T1000 (cell line): ENCODE measurements at places on chromosomes 2 and 18.

DNA sequence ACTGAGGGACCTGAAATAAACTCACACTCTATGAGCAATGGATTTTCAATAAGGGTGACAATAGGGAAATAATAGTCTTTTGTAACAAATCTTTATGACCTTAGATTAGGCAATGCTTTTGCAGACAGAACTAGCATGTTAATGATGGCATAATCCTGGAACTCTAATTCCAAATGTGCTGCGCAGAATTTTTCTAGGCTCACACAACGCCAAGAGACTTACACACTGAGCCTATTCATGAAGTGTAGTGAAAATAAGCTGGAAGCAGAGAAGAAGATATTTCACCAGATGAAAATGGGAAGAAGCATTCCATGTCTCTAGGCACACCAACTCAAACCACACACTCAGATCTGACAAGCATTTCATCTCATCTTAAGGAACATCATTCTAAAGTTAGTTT, 178.5 kb downstream of the L3MBTL4 start:
- no peak for DNase-seq

GRCh38 chr2:128622371-128622770, 303.7 kb upstream of the HS6ST1 start:
- DNase-seq, result no peak

- no peak for DNase-seq
Observed at GRCh38 chr2:209960676-209961630, 41.5 kb upstream of the RPE start.

DNA sequence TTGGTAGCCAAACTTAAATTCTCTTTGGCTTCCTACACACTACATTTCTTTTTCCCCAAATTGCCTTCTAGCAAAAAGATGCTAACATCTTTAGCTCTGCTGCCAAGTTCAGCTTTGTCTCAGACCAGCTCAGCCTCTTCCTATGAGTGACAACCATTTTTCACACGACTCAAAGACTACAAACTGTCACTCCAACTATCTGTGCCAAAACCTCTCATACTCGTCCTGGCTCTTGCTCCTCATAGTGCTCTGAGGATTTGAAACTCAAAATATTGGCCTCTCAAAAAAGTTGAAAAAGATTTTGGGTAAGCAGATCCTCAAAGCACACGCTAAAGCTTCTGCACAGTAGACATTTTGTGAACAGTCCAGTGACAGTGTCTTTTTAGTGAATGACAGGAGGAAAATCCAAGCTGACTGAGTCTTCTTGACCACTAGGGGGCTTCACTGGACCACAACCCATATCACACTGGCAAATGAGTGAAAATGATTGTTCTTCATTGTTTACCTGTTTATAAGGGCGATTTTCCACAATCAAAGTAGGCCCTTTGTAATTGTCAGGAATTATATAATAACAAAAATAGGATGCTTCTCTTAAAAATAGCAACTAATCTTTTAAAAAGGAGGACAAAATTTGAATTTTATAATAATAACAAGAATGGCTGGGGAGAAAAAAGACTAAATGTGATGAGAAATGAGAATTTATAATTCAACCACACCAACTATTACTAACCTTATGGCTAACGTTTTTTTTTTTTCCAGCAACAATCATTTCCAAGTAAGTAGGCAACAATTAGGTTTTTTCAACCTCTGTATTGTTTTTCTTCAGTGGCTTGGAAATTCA, 85.5 kb upstream of the PGAP1 start:
- DNase-seq, result no peak

DNA sequence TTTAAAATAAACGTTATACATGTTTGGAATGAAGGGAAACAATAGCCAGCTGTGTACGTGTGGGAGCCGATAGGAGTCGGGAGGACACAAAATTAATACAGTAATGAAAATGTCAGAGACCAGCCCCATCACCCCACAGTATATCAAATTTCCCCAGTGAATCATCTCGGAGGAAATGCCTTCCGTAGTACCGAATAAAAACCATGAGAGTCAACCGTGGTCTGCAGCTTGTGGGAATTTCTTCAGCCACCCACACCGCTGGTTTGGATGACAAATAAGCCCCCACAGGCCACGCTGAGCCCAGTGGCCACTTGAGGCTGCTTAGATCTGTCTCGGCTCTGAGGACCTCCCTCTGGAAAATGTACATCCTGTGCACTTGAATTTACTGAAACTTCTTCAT, 133.7 kb downstream of the COL6A3 start:
- DNase-seq, result peak; percentile 57

DNA sequence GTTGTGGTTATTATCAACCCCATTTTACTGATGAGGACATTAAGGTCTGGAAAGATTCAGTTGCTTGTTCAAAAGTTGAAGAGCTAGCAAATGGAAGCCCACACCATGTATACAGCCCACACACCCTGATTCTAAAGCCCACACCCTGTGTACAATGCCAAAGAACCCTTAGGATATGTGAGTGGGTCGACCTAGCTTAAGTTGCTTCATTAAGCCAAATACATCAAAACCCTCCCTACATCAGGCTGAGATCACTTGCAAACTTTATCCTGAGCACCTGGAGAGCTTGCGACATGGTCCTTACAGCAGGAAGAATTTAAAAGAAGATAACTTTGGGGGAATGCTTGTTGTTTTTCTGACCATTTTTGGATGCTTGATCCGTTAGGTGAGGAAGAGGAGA, 435 bp upstream of the ARHGAP25 start:
- no peak for DNase-seq

- DNase-seq, result no peak
Observed at GRCh38 chr2:184769023-184769422, 170.7 kb downstream of the ZNF804A start.

DNA sequence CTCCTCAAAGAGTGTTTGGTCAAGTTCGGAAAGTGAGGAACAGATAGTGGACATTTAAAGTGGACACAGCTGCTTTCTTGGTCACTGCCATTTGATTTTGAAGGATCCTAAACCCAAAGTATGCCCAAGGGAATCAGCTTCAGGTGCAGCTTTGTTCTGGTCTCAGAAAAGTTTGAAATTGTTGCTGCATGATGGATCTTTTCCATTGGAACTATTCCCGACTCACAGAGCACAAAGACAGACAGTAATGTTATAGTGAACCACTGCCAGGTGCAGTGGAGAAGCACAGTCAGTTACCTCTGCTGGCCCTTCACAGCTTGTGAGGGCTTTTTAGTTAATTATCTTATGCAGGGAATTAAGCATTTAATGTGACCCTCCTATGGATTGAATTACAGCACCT, 301.7 kb downstream of the PHLPP1 start:
- no peak for DNase-seq

DNA sequence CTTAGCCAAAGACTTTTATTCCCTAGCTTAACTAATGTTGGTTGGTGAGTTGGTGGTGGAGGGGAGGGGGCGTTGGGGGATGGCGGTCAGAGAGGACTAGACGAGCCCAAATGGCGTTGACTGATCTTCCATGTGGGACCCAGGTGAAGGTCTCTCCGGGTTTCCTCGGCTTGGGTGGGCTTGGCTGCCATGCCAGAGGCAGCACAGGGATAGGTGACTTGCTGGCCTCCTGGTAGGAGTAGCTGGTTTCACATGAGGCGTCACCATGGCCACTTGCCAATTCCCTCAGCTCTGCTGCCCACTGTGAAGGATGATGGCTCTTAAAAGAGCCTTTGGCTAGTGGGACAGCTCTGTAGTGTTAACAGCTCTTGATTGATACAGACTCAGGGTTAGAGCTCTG, 1337.0 kb upstream of the FAM98A start:
- DNase-seq, result no peak

DNA sequence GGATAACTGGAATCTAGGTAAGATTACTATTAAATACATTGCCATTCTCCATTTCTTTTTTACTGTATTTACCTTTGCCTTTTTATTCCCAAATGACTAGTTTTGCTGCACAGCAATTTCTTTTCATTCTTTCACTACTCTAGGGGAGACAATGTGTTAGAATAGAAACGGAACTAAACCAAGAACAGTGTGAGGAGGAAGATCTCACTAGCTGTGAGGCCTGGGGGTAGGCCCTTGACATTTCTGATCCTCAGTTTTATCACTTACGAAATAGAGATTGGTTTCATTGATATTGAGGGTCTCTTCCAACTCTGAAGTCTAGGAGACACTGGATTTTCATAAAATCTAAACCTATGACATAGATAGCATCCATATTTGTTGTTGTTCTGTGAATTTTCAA, 191.1 kb downstream of the IKZF2 start:
- no peak for DNase-seq

DNA sequence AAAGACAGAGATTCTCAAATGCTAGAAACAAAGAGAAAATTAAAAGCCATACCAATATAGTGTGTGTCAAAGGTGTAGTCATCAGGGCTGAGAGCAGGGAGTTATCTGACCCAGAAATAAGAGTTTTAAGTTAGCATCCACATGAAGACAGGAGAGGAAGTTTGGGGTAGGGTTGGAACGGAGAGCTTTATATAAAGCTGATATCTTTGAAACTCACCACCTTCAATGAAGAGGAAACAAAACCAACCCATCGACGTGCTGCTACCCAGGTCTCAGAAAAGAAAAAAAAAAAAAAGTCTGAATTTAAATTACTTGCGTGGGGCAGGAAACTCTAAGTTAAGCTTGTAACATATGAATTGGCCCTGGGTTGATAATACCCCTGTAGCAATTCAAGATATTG, 42.4 kb downstream of the ARL4C start:
- no peak for DNase-seq

GRCh38 chr2:20656561-20656960, 5.7 kb upstream of the HS1BP3 start:
- DNase-seq, result no peak

- DNase-seq, result no peak
Observed at GRCh38 chr2:84115173-84115857, 343.8 kb downstream of the SUCLG1 start.

- DNase-seq, result no peak
Observed at GRCh38 chr18:40413160-40413559, 1541.9 kb upstream of the PIK3C3 start.

GRCh38 chr2:173346035-173346434, 8.6 kb upstream of the CDCA7 start:
- no peak for DNase-seq

- DNase-seq, result no peak
Observed at GRCh38 chr2:217555081-217555876, 447.5 kb downstream of the TNS1 start.

- no peak for DNase-seq
Observed at GRCh38 chr2:12759248-12759647, 42.5 kb downstream of the TRIB2 start.

GRCh38 chr18:65975536-65975935, 224.7 kb downstream of the CDH7 start:
- DNase-seq, result no peak

- DNase-seq, result peak; percentile 66
Observed at GRCh38 chr2:9251154-9252001, 44.8 kb downstream of the ASAP2 start.

- no peak for DNase-seq
Observed at GRCh38 chr2:86615596-86615995, 8.1 kb downstream of the RNF103 start.

GRCh38 chr2:206084439-206084869, 1.5 kb downstream of the INO80D start:
- DNase-seq, result peak; percentile 25

GRCh38 chr2:141889788-141890187, 241.0 kb downstream of the LRP1B start:
- no peak for DNase-seq

DNA sequence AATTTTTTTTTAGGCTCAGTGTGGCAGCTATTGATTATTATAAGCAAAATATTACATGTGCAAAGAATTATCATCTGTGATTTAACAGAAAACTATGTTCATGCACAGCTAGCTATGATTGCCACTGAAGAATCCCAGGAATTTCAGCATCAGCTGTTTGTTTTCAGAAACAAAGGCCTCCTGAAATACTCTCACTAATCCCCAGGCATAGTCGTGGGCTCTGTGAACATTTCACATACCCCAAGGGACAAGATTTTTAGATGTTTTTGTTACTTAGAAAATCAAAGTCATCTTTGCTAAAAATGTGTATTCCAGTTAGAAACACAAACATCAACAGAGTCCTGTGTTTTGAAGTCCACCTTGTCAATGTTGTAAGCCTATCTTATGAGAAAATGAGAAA, 156.1 kb downstream of the MYO1B start:
- no peak for DNase-seq

GRCh38 chr2:207768866-207769596, 675 bp downstream of the FZD5 start:
- DNase-seq, result no peak

GRCh38 chr2:205405752-205406151, 276.5 kb upstream of the NRP2 start:
- DNase-seq, result no peak

GRCh38 chr2:144011553-144011952, 508.4 kb downstream of the ZEB2 start:
- no peak for DNase-seq

- no peak for DNase-seq
Observed at GRCh38 chr2:163774862-163775261, 39.1 kb upstream of the FIGN start.

DNA sequence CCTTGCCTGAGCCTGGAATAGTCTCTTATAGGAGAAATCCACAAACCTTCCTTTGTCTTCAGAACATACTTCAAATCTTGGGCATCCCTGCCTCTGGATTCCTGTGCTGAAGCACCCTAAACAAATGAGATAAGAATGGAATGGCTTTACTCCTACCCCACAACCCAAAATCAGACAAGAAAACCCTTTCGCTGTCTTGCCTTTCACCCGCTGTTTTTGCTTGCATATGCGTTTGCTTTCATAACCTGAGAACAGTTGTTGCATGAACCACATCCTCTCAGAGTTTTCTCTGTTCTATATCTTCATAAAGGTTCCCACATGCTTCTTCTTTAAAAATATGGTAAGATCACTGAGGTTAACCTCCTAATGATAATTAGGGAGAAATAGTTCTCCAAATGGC, 132.1 kb upstream of the MAP3K20 start:
- no peak for DNase-seq

DNA sequence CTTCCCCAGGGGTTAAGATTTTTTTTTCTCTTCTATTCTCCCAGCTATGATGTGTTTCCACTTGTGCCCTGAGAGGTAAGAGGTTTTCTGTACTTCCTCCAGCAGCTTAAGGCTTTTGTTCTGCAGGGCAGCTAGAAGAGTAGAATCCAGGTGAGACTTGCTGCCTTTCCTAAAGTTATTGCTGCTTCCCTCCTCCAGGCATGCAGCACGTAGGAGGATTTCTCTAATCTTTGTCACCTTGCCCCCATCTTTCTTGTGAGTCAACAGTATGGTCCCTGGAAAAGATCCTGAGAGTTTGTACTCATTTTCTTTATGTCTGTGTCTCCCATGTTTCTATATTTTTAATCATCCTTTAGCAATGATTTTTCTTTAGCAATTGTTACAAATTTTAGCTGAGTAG, 462.2 kb downstream of the SETBP1 start:
- DNase-seq, result no peak

GRCh38 chr2:172081221-172082022, 3.9 kb upstream of the DLX1 start:
- DNase-seq, result no peak

- no peak for DNase-seq
Observed at GRCh38 chr2:54836477-54836876, 113.0 kb downstream of the EML6 start.

GRCh38 chr2:201164166-201164565, 18.8 kb upstream of the CASP10 start:
- no peak for DNase-seq

GRCh38 chr2:195929531-195929930, 139.1 kb downstream of the DNAH7 start:
- DNase-seq, result no peak

GRCh38 chr2:215831296-215831913, 181.9 kb downstream of the MREG start:
- DNase-seq, result no peak

- no peak for DNase-seq
Observed at GRCh38 chr2:167544602-167545001, 656.3 kb downstream of the XIRP2 start.
